ENCODE measurements at places on chromosomes 1 and 21.

DNA sequence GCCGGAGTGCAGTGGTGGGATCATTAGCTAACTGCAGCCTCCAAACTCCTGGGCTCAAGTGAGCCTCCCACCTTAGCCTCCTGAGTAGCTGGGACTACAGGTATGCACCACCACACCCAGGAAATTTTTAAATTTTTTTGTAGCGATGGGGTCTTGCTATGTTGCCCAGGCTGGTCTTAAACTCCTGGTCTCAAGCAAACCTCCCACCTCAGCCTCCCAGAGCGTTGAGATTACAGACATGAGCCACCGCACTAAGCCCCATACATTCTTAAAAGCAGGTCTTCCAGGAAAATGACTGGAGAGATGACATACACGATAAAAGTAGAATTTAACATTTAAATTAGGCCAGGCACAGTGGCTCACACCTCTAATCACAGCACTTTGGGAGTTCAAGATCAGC, 13.4 kb downstream of the MTFR1L start:
- DNase-seq = no peak

GRCh38 chr1:117436513-117436912, 69.3 kb downstream of the MAN1A2 start:
- DNase-seq = no peak

DNA sequence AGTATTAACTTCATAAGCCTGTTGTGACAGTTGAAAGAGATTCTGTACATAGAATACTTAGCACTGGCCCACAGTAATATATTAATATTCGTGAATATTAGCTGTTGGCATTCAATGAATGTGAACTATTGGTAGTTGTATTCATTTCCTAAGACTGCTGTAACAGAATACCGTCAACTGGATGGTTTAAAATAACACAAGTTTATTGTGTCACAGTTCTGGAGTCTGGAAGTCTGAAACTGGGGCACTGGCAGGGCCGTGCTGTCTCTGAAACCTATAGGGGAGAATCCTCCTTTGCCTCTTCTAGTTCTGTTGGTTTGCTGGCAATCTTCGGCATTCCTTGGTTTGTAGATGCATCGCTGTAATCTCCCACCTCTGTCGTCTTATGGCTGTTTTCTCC, 47.5 kb downstream of the OLFML3 start:
- DNase-seq = no peak

DNA sequence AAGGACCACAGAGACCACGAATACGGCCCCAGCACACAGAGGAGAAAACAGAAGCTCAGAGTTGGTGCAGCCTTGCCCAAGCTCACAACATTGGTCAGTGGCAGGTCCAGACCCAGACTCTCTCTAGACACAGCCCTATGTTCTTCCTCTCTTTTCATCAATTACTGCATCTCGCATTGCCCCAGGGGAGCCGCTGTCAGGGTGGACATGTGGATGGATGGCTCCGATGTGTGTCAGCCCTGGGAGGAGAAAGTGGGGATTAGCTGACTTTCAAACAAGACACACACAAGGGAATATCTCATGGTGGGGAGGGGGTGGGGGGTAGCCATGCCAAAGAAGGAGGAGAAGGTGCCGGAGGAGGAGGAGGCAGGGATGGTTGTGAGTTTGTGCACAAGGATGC, 556.8 kb downstream of the NPHP4 start:
- DNase-seq = no peak

DNA sequence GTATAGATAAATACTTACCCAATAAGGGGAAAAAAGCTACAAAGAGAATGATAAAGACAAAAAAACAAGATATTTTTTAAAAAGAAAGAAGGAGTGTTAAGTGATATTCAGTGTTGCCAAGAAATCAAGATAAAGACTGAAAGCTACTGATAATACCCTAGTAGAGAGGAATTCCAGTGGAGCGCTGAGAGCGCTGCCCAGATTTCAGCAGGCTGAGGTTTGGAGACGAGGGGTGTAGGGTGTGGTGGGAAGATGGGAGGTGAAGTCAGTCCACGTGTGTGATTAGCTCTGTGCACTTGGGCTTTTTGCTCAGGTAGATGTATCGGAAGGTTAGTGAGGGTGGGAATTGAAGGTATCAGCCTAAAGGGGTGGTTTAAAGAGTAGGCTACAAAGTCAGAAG, 47.8 kb downstream of the FMN2 start:
- DNase-seq = no peak

GRCh38 chr21:39132248-39132647, 51.0 kb downstream of the PSMG1 start:
- no peak for DNase-seq

DNA sequence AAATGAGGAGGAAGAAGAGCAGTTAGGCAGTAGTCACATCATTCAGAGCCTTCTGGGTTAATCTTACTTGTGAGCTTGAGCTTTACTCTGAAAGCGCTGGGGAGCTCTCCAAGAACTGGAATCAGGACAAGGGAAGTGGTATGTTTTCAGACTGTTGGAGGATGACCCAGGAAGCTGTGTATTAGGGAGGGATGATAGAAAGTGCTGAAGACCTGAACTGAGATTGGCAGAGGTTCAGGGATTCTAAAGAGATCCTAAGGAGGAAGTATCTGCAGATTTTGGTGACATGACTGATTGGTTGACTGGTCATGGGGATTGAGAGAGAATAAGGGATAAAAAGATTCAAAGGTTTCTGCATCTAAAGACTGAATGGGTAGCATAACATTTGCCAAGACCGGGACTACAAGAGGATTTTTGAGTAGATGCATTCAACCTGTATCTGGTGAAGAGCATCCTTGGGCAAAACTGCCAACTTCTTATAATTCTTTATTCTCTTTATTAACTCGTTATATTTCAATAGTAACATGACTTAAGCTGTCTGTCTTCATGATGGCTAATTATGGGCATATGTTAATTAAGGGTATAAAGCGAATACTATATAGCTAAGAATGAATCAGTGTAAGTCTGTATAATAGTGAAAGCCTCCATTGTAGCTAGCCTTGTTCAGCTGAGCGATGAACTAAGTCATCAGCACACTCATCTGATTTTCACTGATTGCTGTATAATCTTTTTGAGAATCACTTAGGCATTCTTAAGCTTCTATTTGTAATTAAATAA, 41.8 kb downstream of the XCL1 start:
- no peak for DNase-seq

- no peak for DNase-seq
These were observed 186.3 kb downstream of the RERE start for GRCh38 chr1:8631163-8631562.

GRCh38 chr1:231613419-231614349, 12.9 kb upstream of the DISC1 start:
- no peak for DNase-seq

GRCh38 chr1:109373126-109373525, 24.6 kb downstream of the SORT1 start:
- DNase-seq = no peak

DNA sequence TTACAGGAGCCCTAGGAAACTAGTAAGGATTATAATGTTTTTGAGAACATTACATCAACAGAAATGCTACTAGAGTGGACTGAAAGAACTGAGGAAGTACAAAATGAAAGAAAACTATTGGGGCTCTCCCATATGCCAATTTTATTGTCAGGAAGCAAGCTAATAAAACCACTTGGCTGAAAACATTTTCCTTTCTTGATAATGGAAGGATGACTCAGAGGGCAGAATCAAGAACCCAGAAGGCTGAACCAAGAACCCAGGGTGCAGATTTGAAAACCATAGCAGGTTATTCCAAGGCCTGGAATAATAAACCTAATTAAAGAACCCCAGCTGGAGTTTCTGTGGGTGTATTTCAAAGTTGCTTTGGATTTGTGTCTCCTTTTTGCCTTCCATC, 70.7 kb downstream of the RPE65 start:
- DNase-seq = no peak

- DNase-seq = no peak
These were observed 35.5 kb downstream of the MFSD2A start for GRCh38 chr1:39990428-39990827.

- no peak for DNase-seq
These were observed 148.0 kb upstream of the ERG start for GRCh38 chr21:38646213-38646837.

DNA sequence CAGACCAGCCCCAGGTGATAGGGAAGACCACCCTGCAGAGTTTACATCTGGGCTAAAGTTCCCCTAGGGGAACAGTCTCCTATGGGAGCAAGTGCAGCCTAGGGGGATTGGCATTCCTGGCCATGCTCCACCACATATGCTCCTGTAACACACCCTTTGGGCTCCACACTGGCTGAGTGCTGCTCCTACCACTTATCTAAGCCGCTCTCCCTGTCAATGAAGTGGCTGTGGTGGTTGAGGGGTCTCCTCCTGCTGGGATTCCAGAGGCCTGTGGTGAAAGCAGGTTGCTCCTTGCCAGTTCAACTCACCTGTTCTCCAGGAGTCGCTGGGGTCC, 51.1 kb downstream of the COL24A1 start:
- no peak for DNase-seq

- DNase-seq = no peak
These were observed 370.6 kb downstream of the PTPRC start for GRCh38 chr1:199009447-199009846.

- no peak for DNase-seq
These were observed 20.2 kb downstream of the CAPZB start for GRCh38 chr1:19465123-19465522.

DNA sequence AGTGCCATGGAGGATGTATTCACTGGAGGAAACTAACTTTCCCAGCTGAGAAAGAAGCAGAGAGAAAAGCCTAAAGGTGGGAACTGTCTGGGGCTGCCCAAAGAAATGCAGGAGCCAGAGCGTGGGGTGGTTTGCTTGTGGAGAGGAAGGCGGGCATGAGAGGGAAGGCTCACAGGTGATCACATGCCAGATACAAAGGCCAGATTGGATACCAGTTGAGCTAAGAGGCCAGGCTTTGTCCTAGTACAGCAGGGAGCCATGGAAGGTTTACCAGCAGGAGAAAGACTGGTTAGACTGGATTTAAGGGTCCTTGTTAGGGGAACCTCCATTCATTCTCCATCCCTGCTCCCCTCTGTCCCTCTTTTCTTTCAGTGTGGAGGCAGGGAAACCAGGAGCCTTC, 66.4 kb downstream of the BEND5 start:
- DNase-seq = no peak

DNA sequence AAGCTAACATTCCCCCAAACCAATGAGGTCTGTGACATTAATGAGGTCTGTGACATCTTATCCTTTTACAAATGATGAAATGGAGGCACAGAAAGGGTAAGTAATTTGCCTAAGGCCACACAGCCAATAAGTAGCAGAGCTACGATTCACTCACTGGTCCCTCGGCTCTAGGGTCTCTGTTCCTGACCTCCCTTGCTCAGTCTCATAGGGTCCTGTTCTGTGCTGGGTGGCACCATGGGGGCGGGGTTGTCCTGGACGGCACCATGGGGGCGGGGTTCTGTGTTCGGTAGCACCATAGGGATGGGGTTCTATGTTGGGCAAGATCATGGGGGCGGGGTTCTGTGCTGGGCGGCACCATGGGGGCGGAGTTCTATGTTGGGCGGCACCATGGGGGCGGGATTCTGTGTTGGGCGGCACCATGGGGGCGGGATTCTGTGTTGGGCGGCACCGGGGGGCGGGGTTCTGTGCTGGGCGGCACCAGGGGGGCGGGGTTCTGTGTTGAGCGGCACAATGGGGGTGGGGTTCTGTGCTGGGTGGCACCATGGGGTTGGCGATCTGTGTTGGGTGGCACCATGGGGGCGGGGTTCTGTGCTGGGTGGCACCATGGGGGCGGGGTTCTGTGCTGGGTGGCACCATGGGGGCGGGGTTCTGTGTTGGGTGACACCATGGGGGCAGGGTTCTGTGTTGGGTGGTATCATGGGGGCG, 55.6 kb downstream of the CLSTN1 start:
- peak; percentile 3 for DNase-seq

GRCh38 chr1:208201229-208201628, 43.0 kb downstream of the PLXNA2 start:
- DNase-seq = no peak

DNA sequence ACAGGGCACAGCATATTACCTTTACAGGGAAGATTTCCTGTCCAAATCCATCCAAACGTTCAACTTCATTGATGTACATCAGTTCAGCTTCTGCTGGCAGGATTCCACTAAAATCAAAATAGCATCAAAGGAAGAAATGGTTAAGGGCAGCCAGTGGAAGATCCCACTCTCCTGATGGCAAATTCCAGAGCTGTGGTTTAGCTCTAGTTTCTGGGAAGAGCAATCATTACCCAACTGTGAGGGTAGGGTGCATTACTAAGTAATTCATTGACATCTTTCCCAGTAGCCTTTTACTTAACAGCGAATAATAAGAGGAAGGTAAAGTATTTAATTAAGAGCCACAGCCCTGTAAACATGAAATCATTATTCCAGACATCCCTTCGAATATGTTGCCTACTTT, 120.7 kb downstream of the SMYD2 start:
- no peak for DNase-seq

- DNase-seq = no peak
These were observed 37.2 kb downstream of the ZFYVE9 start for GRCh38 chr1:52179073-52179472.

GRCh38 chr1:100719490-100719889, at the start of gene VCAM1:
Gene VCAM1 (plus strand): TSS chr1:100719742. CDS start chr1:100719861, 119 bp downstream.
- no peak for DNase-seq

DNA sequence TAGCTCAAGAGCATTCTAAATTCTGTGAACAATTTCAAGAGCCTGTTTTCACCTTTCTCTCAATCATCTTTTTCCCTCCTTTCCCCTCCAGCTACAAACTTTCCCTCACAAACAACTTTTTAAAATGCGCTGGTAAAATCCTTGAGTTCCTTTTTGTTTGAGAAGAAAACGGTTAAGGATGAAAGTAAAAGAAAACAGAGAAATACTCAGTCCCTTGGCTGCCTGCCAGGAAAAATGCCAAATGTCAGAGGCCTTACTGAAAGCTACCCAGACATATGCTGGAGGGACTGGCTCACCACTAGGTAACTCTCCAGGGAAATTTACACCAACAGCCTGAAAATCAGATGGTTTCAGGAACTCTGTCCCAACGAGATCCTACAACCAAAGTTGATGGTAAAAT, 11.0 kb upstream of the SERBP1 start:
- no peak for DNase-seq

GRCh38 chr1:179706339-179706941, 36.7 kb upstream of the FAM163A start:
- peak; percentile 92 for DNase-seq

DNA sequence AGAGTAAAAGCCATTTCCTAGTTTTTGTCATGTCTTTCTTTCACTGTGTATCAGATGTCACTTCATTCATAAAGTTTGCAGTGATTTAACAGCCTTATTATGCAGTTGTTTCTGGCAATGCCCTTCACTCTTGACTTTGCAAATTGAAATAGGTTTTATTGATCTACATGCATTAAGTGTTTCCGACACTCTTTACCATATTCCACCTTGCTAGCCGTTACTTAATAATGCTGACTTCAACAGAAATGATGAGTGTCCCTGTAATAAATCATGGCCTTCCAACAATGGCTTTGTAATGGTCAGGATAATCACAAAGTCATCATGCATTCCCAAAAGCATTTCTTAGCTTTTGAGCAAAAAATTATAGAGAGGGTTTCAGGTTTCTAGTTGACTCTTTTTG, 236.8 kb upstream of the FMN2 start:
- no peak for DNase-seq

Measured in NCI-H526 (cell line).